Effector memory CD4-positive, alpha-beta T cell (primary cell): ENCODE measurements at places on chromosomes 3 and 15.

DNA sequence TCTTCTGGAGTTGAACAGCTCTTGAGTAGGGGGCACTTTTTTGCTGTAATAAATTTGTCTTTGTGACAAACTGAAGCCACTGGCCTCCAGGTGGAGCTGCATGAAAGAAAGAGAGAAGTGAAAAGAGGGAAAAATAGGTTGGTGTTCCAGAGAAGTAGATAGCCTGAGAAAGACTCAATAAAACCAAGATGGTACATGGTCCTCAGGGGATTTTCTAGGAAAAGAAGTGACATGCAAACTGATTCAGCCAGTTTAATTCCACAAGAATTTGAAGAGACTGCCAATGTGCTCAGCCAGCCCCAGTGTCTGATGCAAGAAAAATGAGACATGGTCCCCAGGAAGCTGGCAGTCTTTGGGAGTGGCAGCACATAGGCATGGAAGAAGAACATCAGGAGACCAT is 152.7 kb downstream of the CD47 start:
- DNase-seq: no peak

GRCh38 chr3:21989341-21990042 is 238.5 kb upstream of the ZNF385D start:
- no peak for DNase-seq

- DNase-seq: no peak
Observed at GRCh38 chr3:37145611-37146010, 28.8 kb downstream of the LRRFIP2 start.

GRCh38 chr15:38545179-38545578 is 19.4 kb downstream of the RASGRP1 start:
- DNase-seq: no peak

GRCh38 chr3:86921971-86922680 is 68.8 kb downstream of the VGLL3 start:
- no peak for DNase-seq

GRCh38 chr15:40044717-40045571 is 6.0 kb upstream of the SRP14 start:
- peak; percentile 64 for DNase-seq
